NCI-H187 (cell line): ENCODE measurements at places on chromosomes 5 and 9.

- DNase-seq = no peak
Measured at GRCh38 chr5:131109540-131110255, 55.4 kb downstream of the HINT1 start.

- DNase-seq = peak; percentile 73
Measured at GRCh38 chr9:101028346-101029314, at the start of gene PLPPR1. Gene PLPPR1, plus strand, starts transcription at chr9:101028727.

DNA sequence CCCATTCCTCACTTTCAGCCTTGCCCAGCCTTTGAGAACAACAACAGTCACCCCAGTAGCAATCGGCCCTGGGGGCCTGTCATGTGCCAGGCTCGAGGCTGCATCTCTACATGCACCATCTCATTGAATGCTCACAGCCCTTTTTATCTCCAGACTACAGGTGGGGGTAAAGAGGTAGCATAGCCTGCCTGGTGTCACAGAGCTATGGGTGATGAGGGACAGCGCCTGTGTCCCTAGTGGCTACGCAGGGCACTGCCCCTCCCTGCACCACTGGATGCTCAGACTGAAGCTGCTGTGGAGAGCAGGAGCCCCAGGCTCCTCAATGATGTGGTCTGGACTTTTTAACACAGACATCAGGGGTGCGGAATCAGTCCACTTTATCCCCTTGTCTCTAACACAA, 2.8 kb downstream of the CAMK2A start:
- DNase-seq = no peak

GRCh38 chr5:149367972-149368645, 10.3 kb downstream of the PCYOX1L start:
- DNase-seq = no peak

DNA sequence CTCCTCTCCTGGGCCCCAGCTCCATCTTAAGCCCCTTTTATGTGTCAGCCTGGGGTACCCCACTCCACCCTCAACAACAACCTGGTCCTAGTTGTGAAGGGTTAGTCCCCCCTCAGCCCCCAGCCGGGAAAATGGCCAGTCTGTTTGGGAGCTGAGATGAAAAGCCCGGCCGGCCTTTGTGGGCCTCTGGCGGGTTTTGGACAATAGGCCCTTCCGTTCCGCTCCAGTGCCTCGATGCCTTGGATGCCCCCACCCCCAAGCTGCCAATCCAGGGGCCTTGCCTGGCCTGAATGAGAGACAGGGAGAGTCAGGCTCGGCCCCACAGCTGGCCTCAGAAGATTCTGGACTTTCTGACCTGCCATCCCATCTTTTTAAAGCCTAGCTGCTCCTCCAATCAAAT, 9.2 kb downstream of the CNTFR start:
- DNase-seq = no peak

DNA sequence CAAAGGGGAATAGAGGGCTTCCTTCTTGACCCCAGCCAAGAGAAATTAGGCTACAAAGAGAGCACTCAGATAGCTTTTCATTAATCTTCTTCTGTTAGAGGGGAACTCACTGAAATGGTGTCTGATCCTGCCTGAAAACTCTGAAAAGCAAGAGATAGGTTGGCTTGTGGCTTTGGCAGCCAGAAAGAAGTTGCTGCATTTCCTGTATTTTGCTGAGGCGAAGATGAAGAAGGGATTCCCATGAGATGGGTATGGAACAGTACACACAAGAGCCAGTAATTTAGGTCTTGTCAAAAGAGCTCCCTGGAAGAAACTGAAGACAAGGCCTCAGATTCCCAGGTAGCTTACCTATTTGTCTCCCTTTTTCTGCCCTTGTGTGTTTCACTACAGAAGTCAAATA, 120.9 kb upstream of the TARS1 start:
- no peak for DNase-seq

GRCh38 chr9:124831642-124832364, 21.5 kb upstream of the WDR38 start:
- DNase-seq = no peak

DNA sequence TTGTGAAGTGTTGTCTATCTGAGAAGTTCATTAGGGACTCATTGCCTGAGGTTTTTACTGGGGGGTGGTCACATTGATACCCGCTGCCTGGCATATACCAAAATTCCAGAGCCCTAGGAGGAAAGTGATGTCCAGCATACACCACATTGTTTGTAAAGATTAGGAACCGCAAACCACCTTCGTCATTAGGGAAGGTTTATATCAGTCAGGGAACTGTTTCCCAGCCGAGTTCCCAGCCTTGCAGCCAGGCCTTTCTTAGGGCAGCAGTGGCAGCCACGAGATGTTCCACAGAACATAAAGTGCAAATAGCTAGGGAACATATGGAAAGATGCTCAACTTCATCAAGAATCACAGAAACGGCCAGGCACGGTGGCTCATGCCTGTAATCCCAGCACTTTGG, 40.4 kb upstream of the NRARP start:
- no peak for DNase-seq

GRCh38 chr5:90557871-90558270, 726 bp upstream of the ADGRV1 start:
- no peak for DNase-seq

- no peak for DNase-seq
Measured at GRCh38 chr5:28269978-28270377, 1231.6 kb upstream of the CDH9 start.

- no peak for DNase-seq
Measured at GRCh38 chr5:63029891-63030290, 451.3 kb downstream of the LRRC70 start.

DNA sequence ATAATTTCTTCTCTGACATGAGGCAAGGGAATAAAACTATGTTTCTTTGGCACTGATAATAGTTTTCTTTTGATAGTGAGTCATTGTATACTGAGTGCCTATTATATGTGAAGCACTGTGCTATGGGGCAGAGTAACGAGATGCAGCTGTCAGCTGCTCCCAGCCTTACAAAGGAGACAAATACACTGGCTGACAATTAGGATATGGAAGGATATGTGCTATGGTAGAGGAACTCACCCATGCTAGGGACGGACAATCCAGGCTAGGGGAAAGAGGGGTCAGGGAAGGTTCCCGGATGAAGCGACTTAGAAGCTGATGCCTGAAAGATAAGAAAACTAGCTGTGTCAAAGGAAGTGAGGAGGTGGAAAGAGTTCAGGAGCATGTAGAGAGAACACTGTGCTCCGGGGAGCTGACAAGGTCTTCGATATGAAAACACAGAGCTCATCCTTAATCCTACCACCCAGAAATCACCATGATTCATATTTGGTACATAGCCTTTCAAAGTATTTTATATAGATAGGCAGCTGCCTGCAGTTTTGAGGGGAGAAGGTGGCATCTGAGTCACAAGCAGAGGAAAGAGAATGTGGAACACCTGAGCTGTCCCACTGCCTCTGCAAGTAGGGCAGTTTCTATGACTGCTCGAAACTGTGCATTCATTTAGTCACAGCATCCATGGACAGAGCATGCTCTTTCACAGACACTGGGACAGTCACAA, 12.1 kb downstream of the BSPRY start:
- DNase-seq = no peak

DNA sequence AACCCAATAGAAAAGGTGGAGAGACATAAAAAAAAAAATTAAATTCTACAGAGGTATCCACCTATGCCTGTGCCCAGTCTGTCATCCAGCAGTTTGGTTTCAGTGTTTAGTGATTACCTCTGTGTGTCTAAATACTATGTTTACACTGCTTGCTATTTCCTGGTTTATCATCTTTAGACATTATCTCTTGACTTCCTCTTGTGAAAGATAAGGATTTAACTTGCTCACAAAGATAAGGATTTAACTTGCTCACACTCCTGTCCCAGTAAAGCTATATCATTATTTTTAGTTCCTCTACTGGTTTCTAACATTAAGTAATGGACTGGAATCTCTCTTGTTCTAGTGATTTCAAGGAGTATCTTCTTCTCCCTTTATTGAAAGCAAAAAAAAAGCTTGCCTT, 53.9 kb upstream of the ZFR start:
- no peak for DNase-seq
